Spleen (tissue), 13 donors: ENCODE measurements at places on chromosomes 3 and 15.

DNA sequence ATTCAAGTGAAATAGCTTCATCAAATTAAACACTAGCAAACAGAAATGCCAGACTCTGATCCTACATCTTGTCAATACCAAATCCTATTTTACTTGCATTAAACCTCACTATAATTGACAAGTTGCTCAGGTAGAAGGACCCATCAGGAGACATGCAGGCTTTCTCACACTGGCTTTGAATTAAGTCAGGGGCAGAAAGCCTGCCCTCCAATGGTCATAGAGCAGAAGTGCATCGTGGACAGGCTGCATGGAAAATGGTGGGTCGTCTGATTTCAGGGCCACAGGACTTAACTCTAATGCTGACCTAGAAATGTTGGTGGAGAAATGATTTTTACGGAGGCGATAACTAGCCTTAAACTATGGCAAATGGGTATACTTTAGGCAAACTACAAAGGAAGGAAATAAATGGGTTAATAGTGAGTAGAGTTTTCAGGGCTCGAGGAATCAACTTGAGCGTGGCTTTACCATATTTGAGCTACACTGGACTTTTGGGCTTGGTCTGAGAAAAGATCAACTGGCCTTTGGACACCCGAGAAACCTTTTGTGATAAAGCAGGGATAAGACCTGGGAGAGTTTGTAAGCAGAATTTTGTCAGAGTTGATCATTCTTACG lies 283.9 kb downstream of the GRM7 start:
- no peak for DNase-seq

DNA sequence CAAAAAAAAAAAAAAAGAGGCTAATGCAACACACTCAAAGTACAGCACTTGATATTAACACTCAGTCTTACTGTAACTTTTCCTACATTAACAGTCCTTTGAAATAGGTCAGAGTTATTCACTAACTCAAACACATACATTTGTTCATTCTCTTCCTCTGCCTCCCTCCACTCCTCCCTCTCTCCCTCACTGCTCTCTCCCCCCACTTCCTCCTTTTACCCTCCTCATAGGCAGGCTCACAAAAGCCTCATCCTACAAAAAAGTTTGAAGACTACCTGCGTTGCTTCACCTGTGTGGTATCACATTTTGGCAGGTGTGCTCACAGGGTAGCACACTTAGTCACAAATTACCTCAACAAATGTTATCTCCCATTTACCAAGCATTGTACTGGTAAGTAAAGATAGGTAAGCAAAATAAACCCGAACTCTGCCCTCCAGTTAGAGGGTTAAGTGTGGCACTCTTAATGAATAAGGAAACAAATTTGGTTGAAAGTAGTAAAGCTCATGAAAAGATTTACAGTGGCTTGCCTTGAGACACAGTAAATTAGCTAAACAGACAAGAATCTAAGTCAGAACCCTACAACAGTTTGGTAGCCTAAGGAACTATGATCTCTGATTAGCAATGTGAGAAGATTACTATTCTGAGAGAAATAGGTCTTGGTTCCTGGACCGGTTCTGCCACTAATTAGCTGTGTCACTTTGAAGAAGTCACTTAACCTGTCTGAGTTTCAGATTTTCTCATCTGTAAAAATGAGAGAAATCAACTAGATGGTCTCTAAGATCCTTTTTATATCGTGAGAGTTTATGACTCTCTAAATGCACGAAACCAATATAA lies 151.0 kb upstream of the MLF1 start:
- DNase-seq = no peak

DNA sequence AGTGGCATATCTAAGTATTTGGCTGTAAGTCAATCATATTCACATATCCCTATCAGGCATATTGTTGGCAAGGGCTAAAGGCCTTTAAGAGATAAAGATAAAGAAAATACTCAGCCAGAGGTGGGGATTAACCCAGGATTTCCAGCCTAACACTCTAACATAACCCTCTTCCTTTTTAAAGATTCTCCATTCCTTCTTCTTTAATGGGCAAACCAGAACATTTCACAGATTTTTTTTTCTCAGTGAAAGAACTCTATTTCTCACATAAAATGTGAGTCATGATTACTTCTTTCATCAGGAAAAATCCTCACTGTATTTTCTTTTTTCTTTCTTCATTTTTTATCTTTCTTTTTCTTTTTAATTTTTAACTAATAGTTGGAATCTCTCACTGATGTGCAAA lies 200.4 kb downstream of the NR1D2 start:
- DNase-seq = no peak

DNA sequence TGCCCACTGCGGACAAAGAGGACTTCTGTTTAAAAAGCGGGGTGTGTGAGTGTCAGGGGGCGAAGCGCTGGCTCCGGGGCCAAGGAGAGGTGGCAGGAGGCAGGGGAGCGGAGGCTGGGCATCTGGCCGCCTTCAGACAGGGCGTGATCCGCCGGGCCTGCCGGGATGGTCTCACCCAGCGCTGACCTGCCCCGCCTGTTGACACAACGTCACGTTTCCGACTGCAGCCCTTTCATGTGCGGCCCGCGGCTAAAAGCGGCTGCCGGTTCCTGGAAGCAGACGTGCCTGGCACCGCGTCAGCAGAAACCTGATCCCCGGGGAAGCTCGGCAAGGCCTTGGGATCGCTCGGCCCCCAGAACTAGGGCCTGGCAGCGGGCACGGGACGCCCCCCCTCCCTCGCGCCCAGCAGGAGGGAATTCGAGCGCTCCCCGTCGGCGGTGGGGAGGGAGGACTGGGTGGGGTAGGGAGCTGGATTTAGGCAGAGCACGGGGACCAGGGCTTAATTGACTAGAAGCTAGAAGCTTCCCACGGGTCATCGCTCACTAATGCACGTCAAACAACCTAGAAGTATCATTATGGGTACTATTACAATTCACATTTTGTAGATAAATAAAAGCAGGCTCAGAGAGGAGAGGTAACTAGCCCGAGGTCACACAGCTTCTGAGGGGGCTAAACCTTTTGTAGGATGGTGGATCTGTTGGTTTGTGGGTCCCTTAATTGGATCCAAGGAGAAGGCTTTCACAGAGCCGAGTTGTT lies 7.7 kb downstream of the BHLHE40 start:
- DNase-seq = peak; percentile 97

DNA sequence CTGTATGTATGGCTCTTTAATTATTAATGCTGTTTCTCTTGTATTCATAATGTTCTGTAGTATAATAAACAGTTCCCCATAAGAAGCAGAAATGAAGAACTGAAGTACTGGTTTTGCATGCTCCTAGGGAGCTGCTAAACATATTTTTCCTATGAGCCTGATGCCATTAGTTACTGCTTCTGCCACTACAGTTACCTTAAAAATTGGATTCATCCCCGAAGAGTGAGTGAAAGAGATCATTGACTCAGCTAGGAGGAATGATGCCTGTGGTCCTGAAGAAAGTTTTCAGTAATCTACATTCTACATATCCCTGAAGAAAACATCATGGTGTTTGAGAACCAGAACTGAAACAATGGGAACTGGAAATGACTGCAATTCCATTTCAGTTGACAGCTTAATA lies 37.1 kb upstream of the ST3GAL6 start:
- no peak for DNase-seq

DNA sequence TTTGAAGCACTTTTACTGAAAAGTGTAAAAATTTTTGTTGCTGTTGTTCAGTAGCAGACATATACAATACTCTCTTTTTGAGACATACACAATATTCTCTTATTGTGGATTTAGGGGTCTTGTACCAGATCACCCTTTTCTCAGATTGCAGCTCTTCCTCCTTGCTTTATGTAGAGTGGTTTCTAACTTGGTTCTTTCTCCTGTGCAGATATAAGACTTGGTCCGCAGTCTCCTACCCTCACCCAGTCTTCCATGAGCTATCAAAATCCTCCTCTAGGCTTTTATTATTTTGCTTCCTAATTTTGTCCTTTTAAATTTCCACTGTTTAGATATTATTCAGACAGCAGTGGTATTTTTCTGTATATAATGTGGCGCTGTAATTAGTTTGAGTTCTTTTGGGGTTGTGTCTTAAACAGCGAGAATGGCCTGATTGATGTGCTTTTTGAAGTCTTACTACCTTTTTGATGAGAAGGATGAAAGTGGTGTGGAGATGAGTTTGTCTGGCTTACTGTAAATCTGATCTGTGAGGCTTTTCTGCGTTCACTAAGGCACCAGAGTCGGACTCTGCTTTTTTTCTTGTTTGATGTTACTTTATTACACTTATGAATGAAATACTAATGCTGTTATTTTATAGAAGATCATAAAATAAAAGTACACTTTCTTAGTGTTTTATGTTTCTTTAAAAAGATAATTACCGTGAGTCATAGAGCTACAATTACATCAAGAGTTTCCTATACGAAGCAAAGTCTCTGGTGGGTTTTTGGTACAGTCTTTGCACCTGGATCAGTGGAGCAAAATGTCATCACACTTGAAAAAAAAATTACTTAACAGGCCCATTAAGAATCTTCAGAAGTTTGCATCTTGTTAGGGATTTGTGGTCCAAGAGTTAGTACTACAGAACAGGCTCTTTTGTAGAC lies 27.8 kb downstream of the FNDC3B start:
- DNase-seq = no peak

DNA sequence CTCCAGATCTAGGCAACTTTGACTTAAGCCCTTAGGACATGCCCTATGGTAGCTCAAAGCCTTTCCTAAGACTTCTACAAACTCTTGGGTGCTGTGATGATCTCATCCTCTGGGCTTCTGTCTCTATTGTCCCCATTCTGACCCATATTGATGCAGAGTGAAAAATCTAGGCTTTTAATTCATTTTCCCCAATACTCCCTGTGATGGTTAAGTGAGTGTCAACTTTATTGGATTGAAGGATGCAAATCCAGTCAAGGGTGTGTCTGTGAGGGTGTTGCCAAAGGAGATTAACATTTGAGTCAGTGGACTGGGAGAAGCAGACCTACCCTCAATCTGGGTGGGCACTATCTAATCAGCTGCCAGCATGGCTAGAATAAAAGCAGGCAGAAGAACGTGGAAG lies 97.3 kb upstream of the NUDT16 start:
- no peak for DNase-seq

GRCh38 chr3:7682822-7683229 lies 818.8 kb upstream of the LMCD1 start:
- no peak for DNase-seq

DNA sequence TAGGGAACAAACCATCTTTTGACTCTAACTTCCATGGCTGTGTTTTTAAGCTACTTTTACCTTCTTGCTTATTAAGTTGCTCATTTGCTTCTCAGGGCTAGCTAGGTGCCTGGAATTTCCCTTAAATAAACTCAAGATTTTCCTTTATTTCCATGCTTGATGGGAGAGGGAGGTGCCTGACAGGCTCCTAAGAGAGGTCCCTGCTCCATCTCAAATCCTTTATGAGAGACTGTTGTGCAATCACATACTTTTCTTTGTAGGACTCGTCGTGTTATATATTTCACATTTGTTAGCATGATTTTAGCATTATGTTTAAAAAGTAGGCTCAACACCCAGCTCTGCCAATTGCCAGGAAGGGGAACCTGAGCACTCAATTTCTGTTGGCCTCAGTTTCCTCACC lies 95.7 kb downstream of the SAMMSON start:
- no peak for DNase-seq

- peak; percentile 85 for DNase-seq
Measured at GRCh38 chr15:63048776-63049665, 6.5 kb downstream of the TPM1 start.

DNA sequence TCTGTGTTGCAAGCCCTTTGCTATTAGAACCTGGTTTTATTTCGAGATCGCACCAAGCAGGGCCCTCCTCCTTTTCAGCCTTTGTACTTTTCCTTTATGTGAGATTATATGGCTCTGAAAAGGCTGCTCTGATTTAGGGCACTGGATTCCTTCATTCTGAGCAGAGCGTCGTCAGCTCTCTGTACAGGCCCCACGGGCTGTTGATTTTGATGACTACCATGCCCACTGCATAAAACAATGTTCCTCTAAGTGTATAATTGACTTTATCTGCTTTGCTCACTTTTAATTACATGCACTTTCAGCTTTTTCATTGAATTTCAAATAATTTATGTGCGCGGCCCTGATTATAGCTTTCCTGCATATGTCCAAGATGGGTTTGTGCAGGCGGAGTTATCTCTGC lies 4.4 kb upstream of the PSMD6 start:
- DNase-seq = no peak

- DNase-seq = no peak
Measured at GRCh38 chr3:45907769-45908705, 21.7 kb downstream of the CCR9 start.

GRCh38 chr15:64651601-64652191 lies 123.7 kb downstream of the RBPMS2 start:
- DNase-seq = no peak

- no peak for DNase-seq
Measured at GRCh38 chr3:149061776-149062175, 24.6 kb downstream of the HLTF start.

GRCh38 chr3:10974746-10975375 lies 17.7 kb upstream of the SLC6A1 start:
- peak; percentile 14 for DNase-seq

GRCh38 chr3:13277196-13277813 lies 142.8 kb downstream of the NUP210 start:
- peak; percentile 44 for DNase-seq

DNA sequence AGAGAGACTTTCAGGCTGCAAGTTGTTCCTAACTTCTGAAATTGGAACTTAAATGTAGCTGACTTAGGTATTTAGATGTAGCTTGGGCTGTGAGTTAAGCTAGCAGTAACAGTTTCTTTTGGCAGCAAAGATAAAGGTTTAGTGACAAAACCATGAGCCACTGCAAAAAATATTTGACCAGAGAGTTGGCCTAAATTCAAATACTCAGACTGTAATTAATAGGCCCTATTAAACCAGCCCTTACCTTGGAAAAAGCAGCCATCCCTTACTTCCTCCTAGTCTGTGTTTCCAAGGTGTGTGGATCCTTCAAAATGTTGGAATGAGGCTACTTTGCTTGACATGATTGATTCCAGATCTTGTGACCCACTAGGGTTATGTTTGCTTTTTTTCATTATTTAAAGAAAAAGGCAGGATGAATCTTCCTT lies 8.2 kb downstream of the TPM1 start:
- DNase-seq = no peak

DNA sequence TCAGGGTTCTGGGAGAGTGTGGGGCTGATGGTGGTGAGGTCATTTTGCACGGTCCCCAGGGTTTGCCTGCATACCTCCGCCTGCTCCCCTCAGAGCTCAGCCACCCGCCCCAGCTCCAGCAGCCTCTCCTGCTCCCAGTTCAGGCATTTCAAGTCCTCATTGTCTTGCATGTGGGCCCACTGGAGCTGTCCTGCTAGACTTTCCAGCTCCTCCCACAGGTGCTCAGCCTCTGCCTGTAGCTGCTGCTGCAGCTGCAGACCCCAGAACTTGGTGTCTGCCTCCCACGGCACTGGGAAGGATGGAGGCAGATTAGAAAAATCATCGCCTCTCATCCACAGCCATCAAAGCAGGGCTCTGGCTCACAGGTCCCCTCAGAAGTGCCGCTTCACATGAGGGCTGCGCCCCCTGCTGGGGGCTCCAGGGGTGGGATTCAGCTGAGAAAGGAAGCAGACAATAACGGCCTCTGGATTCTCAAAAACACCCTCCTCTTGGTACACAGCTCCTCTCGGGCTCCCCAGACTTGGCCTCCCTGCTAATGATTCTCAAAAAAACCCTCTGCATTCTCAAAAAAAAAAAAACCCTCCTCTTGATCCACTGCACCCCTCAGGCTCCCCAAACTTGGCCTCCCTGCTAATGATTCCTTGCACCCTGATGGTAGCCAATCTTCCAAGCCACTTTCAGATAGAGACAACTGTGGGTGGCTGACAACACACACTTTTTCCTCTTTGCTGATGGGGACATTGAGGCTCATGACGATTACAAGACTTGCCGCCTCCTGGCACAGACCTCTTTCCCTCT lies 89.3 kb upstream of the C2CD4B start:
- peak; percentile 79 for DNase-seq

- DNase-seq = no peak
Measured at GRCh38 chr3:146881966-146882760, 277.0 kb upstream of the PLSCR5 start.

GRCh38 chr15:69556344-69556743 lies 103.7 kb downstream of the RPLP1 start:
- no peak for DNase-seq
